ENCODE measurements at places on chromosomes 6 and 20. TPM values are rescaled to one million over a fixed set of nuclear protein-coding genes. Genes with fewer than 3 reads are reported as not detected.

HLA-DMA gene
- 25.4 TPM for polyA plus RNA-seq

MUC21 gene
- polyA plus RNA-seq: not detected

DTD1 gene
- 17.4 TPM for polyA plus RNA-seq

NCOA3 gene
- polyA plus RNA-seq: 16.4 TPM

PFDN6 gene
- 80.5 TPM for polyA plus RNA-seq

ZNF335 gene
- polyA plus RNA-seq: 13.4 TPM

DCDC2 gene
- 8.3 TPM for polyA plus RNA-seq

RAET1L gene
- polyA plus RNA-seq: not detected

HRH3 gene
- 0.33 TPM for polyA plus RNA-seq

BPIFA1 gene
- not detected for polyA plus RNA-seq

ZBTB46 gene
- polyA plus RNA-seq: 4.1 TPM

LAMA5 gene
- 92.1 TPM for polyA plus RNA-seq

MKKS gene
- polyA plus RNA-seq: 24.1 TPM

NR2E1 gene
- not detected for polyA plus RNA-seq

LYRM4 gene
- 26.7 TPM for polyA plus RNA-seq

SLC26A8 gene
- polyA plus RNA-seq: 0.24 TPM

RNF182 gene
- 1.6 TPM for polyA plus RNA-seq

TRAPPC3L gene
- 0.18 TPM for polyA plus RNA-seq

LRP11 gene
- polyA plus RNA-seq: 28.8 TPM

RFX6 gene
- polyA plus RNA-seq: 8.6 TPM

TFAP2B gene
- not detected for polyA plus RNA-seq

VSX1 gene
- 0.03 TPM for polyA plus RNA-seq

WFDC5 gene
- not detected for polyA plus RNA-seq

CNKSR3 gene
- 25.8 TPM for polyA plus RNA-seq

PKIB gene
- polyA plus RNA-seq: 30.3 TPM

ABHD16B gene
- polyA plus RNA-seq: not detected

GPR6 gene
- polyA plus RNA-seq: not detected

CD109 gene
- 4.7 TPM for polyA plus RNA-seq

RAD21L1 gene
- not detected for polyA plus RNA-seq

MYLK2 gene
- polyA plus RNA-seq: 0.21 TPM

WASF1 gene
- 11.2 TPM for polyA plus RNA-seq

RUNX2 gene
- polyA plus RNA-seq: 2.6 TPM

WFDC10B gene
- polyA plus RNA-seq: not detected

HTR1E gene
- polyA plus RNA-seq: 0.07 TPM

SLC22A23 gene
- 34.7 TPM for polyA plus RNA-seq

SCRT2 gene
- 0.01 TPM for polyA plus RNA-seq

OXT gene
- polyA plus RNA-seq: 5.2 TPM

BACH2 gene
- 2.8 TPM for polyA plus RNA-seq

SRF gene
- 30.1 TPM for polyA plus RNA-seq

PEX3 gene
- 20.2 TPM for polyA plus RNA-seq

TMEM244 gene
- not detected for polyA plus RNA-seq

DBNDD2 gene
- 36.1 TPM for polyA plus RNA-seq

ASIP gene
- 0.27 TPM for polyA plus RNA-seq

GLP1R gene
- 0.84 TPM for polyA plus RNA-seq

EIF2S2 gene
- polyA plus RNA-seq: 50.0 TPM

KCNK16 gene
- 8.1 TPM for polyA plus RNA-seq

MMP24 gene
- 3.9 TPM for polyA plus RNA-seq

ZSCAN31 gene
- 5.2 TPM for polyA plus RNA-seq

LCA5 gene
- polyA plus RNA-seq: 4.0 TPM

MCCD1 gene
- polyA plus RNA-seq: not detected

SRMS gene
- 0.16 TPM for polyA plus RNA-seq

SLC17A1 gene
- 0.09 TPM for polyA plus RNA-seq

C6orf132 gene
- polyA plus RNA-seq: 44.3 TPM

DPPA5 gene
- polyA plus RNA-seq: not detected

L3MBTL1 gene
- polyA plus RNA-seq: 18.8 TPM

All from large intestine (tissue), 12 donors.